ENCODE measurements at places on chromosomes 4 and X. TPM values are rescaled to one million over a fixed set of nuclear protein-coding genes. Genes with fewer than 3 reads are reported as not detected.
A peak's percentile ranks its signal among the peaks of the same experiment; 100 is the strongest.

The RNF175 gene
- not detected for total RNA-seq

The RS1 gene
- not detected for total RNA-seq

The ZNF330 gene
- total RNA-seq, result 25.6 TPM

The REELD1 gene
- not detected for total RNA-seq

The TLR7 gene
- under 0.01 TPM for total RNA-seq

The GABRG1 gene
- total RNA-seq, result not detected

The MAP7D2 gene
- total RNA-seq, result 0.27 TPM

- DNase-seq, result no peak
Observed at GRCh38 chrX:114071412-114071811, 512.5 kb upstream of the HTR2C start.

GRCh38 chrX:86047936-86048280 is 550 bp upstream of the CHM start:
- DNase-seq, result no peak

- no peak for DNase-seq
Observed at GRCh38 chrX:70354716-70355115, 64.8 kb downstream of the KIF4A start.

DNA sequence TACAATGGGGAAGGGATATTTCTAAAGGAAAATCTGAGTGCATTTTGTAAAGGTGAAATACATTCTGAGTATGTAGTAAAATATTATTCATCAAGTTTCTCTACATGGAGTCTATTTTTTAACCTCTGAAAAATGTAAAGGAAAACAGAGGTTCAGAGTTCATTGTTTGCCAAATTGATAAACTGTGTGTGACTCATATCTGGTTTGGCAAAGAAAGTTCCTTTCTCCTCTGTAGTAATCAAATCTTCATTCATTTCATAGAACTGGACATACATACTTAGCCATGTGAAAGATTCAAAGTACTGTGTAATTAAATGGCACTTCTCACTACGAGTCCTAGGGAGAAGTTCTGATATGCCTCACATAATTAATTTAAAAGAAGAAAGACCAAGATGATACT is 61.6 kb downstream of the HPGD start:
- DNase-seq, result no peak

DNA sequence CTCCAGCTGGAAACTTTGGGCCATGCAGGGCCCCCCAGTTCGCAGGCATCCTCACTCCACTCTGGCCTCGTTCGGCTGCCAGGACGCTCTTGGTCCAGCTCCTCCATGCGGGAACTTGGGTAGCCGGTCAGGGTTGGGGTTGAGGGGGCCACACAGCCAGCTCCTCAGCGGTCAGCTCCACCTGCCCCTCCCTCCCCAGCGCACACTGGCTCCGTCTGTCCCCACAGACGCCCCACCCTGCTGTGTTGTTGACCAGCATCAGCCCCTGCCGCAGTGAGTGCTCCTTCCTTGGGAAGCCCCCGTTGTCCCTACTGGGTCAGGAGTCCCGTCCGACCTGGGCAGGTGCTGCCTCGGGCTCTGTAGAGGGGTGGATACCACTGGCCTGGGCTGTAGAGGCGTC is 5.8 kb downstream of the FGFRL1 start:
- DNase-seq, result no peak

GRCh38 chrX:3345281-3346191 is 916 bp downstream of the MXRA5 start:
- no peak for DNase-seq

GRCh38 chrX:12947545-12948235 is 27.2 kb upstream of the TMSB4X start:
- DNase-seq, result no peak

DNA sequence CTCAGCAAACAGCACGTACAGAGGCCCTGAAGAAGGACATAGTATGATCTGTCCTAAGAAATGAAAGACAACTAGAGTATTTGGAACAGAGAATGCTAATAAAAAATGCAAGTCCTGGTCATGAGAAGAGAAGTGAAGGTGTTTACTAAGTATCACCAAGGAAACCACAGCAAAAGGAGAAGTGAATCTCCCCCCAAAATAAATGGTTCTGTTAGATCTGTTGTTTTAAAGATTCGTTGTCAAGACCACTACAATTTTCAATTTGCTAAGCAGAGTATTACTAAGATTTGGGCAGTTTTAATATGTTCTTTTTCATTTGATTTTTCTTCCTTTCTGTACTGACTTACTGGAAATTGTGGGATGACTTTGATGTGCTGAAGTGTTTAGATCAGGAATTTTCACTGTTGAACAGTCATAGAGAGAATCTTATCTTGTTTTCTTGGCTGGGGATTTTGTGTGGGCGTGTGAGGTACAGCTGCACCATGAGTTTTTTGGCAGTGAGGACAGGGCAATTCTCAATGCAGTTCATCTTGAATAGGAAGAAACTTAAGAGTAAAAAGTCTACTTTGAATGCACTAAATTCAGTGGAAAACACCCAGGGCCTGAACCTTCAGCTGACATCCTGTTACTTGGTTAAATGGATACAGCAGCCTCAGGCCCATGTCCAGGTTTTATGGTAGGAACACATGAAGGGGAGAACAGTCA is 132.2 kb downstream of the STIM2 start:
- DNase-seq, result peak; percentile 87

DNA sequence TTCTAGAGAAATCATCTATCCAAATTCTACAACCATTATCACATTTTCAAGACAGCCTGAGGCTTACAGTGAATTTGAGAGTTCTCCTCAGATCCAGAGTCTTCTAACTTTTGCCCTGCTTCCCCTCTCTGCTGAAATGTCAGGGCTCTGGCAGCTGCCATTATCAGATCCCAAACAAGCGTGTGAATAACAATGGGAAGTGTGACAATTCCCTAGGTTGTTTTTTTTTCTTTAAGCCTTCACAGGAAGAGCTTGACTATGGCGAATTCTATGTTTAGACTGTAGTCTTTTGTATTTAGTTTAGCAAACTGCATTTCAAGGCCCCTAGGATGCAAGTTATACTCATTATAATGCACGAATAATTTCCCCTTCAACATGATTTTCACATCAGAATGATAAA is 61.3 kb upstream of the KDR start:
- no peak for DNase-seq

DNA sequence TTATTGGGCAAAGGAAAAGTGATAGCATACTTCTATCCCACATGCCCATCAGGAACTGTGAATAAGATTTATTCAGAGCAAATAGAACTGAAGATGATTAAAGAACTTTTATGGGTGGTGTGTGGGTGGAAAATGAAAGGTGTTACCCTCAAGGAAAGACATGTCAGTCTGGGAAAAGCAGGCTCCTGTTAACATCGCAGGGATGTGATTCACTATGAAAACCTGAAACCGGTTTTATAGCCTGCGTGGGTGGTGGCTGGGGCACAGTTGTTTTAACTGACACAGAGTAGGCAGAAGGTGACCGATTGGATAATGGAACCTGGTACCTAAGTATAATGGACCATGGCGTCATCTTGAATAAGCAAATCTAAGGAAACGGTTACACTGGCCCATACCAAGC is 61.3 kb upstream of the CASK start:
- no peak for DNase-seq

DNA sequence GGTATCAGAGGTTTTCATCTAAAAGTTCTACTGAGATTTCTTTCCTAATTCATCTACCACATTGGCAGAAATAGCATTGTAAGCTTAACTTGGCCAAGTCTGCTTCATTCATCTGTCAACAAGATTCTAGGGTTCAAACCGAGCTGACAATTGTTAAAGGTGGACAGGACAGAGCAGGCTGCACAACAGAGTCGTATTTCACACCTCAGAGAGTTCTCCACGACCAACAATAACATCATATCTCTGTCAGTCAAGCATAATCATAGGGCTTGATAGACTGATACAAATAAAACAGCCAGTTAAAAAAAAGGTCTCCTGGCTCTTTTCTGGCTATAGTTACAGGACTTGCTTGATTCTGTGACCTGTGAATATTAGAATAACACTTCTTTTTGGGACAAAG is 259.2 kb downstream of the COL25A1 start:
- no peak for DNase-seq

- no peak for DNase-seq
Observed at GRCh38 chr4:127120441-127121090, 512.2 kb upstream of the INTU start.

DNA sequence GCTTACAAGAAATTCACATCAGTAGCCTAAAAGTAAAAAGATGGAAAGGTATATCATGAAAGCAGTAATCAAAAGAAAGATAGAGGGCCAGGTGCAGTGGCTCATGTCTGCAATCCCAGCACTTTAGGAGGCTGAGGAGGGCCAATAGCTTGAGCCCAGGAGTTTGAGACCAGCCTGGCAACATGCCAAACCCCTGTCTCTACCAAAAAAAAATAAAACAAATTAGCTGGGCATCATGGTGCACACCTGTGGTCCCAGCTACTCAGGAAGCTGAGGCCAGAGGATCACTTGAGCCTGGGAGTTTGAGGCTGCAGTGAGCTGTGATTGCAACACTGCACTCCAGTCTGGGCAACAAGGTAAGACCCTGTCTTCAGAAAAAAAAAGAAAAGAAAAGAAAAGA is 55.5 kb downstream of the GSPT2 start:
- no peak for DNase-seq

- no peak for DNase-seq
Observed at GRCh38 chrX:41336447-41336846, 2.5 kb downstream of the DDX3X start.

Data from hematopoietic multipotent progenitor cell (in vitro differentiated cells).